ENCODE measurements at places on chromosomes 4 and X.

DNA sequence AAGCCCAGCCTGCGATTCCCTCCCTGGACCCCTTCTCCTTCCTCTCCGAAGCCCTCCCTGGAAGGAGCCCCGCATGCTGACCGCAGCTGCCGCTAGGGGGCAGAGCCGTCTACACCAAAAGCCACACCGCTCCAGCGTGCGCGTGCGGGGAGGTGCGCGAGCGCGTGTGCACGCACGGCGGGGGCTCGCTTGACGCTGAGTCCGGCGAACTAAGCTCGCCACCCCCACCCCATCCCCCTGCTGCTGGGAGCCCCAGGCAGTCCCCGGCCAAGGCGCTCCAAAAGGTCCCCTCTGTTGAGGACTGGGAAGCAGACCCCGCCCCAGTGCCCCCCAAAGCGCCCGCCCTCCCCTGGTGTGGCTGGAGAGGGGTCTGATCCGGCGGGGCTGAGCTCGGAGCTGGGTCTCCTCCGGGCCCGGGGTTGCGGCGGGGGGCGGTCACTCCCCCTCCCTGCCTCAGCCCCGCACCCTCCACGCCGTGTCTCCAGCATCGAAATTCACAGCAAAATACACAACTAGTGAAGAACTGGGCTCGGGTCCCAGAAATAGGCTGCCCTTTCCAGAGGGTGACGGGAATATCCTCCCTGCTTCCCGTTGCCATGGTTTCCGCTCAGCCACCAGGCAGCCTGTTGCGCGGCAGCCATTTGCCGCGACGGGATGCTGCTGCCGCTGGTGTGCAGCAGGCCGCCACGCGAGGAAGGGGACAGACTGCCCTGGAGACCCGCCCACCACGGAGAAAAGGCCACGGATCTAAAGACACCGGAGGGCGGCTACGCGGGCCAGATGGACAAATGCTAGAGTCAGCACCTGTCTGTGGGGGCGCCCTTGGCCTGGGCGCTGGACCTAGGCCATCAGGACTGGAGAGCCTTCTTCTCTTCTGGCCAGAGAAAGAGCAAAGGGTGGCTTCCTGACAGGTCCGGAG lies 11.2 kb upstream of the CCNQ start:
- DNase-seq: peak; percentile 74

GRCh38 chr4:45155081-45155777 lies 428.9 kb upstream of the GNPDA2 start:
- DNase-seq: no peak

GRCh38 chrX:46446727-46447378 lies 98.4 kb downstream of the ZNF674 start:
- peak; percentile 38 for DNase-seq

DNA sequence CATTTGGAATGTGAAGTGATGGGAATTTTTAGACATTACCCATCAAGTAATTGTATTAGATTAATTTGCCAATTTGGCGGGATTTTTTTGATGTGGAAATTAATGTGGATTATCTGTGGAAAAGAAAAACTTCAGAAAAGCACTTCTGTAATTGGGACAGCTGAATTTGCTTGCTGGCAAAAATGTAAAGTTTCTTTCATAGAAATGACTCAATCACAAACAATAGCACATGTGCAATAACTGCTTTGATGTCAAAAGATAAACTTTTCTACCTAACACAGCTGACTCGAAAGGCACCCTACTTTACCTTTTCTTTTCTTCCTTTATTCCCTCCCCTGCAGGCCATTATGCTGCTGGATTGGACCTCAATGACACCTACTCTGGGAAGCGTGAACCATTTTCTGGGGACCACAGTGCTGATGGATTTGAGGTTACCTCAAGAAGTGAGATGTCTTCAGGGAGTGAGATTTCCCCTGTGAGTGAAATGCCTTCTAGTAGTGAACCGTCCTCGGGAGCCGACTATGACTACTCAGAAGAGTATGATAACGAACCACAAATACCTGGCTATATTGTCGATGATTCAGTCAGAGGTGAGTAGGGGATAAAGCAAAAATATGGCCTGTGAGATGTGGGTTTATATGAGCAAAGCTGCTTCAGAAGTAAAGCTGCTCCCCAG lies 1.4 kb downstream of the AREG start:
- no peak for DNase-seq

DNA sequence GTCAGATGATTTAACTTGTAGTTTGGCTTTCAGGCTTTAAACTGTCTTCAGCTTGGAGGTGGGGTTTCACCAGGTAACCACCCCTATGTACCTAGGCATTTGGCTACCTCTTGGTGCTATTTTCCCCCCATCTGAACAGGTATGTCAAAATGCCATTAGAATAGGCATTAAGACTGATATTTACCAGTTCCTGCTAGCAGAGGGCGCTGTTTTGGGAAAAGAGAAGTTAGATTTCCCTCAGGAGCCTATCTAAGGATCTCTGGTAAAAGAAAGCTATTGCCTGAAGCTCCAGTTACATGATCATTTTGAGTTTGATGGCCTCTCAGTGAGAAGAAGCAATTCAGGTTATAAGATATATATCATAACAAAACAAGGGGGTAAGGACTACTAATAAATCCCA lies 879.1 kb downstream of the SH3BGRL start:
- DNase-seq: no peak

DNA sequence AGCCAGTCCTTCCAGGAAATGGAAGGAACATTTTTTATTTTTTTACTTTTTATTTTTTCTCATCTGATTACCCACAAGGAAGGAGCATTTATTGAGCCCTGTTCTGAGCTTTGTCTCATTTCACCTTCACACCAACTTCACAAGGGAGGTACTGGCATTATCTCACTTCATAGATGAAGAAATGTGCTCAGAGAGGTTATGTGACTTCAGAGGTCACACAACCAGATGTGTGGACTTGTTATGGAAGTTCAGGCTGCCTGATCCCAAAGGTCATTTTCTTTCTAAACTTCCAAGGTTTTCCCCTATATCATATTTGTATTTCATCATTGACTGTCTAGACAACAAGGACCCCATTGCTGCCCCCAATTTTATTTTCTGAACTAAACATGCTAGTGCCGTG lies 160.3 kb downstream of the DCLK2 start:
- no peak for DNase-seq
